ENCODE measurements at places on chromosomes 2 and 18. TPM values are rescaled to one million over a fixed set of nuclear protein-coding genes. Genes with fewer than 3 reads are reported as not detected.

GRCh38 chr18:2606335-2606734, 35.0 kb downstream of the NDC80 start:
- DNase-seq = no peak

- no peak for DNase-seq
Observed at GRCh38 chr2:61499060-61499459, 28.2 kb upstream of the USP34 start.

GRCh38 chr2:239657992-239658391, 257.2 kb upstream of the HDAC4 start:
- DNase-seq = no peak

DNA sequence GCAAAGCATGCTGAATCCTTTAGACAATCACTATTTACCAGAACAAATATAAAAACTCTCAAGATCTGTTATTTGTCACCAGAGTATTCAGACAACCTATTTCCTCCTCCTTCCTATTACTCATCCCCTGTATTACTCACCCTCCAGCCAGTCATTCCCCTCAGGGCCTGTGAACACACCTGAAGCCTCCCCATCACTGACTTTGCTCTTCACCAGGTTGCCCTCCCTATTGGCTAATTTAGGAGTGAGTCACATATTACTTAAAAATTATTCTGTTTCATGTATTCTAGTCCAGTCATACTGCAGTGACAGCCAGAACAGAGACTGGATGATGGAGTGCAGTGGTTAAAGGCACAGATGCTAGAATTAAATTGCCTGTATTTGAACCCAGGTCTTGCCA, 3.7 kb upstream of the ATG16L1 start:
- no peak for DNase-seq

Gene NPPC
- total RNA-seq = not detected

Gene PID1
- total RNA-seq = 0.27 TPM

GRCh38 chr18:42534313-42534712, 579.3 kb downstream of the PIK3C3 start:
- no peak for DNase-seq

DNA sequence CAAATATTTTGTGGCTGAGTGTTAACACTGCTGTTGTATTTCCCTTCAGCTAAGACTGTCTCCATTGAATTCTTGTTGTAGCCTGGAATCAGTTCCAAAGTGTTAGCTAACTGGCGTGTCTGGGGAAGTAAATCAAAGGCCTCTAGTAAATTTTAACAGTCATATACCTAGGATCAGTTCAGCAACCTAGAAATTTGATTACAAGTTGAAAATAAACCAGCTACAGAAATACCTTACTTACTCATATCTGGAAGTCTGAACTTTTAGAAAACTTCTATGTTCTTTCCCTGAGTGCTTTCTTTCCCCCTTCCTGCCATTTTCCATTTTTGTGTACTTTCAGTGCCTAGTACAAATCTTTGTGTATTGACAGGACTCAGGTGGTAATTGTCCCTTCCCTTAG, 396.7 kb upstream of the DCC start:
- DNase-seq = no peak

Gene TNS1
- 7.7 TPM for total RNA-seq

Gene ABCG8
- total RNA-seq = not detected

GRCh38 chr2:8548065-8548618, 133.7 kb upstream of the ID2 start:
- DNase-seq = no peak

DNA sequence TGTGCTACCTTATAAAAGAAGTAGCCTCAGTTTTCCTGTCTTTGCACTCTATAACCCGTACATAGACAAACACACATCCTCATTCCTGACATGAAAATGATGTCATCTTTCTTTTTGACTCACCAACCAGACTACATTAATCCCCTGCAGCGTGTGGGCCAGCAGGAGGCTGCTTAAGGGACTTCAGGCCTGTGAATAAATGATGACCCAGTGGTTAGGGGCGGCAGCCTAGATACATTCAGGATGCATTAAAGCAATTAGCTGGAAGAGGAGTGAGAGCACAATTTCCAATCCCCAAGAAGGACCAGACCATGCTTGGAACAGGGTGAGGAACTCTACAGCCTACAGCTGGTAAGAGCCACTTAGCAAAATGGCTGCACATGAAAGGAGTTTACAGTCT, 57.3 kb upstream of the KLF7 start:
- no peak for DNase-seq

Gene FTCDNL1
- total RNA-seq = 1.2 TPM

GRCh38 chr2:128661311-128661710, 342.6 kb upstream of the HS6ST1 start:
- no peak for DNase-seq

- no peak for DNase-seq
Observed at GRCh38 chr18:24459772-24460171, 665 bp upstream of the HRH4 start.

- no peak for DNase-seq
Observed at GRCh38 chr18:70416496-70416895, 127.7 kb downstream of the SOCS6 start.

DNA sequence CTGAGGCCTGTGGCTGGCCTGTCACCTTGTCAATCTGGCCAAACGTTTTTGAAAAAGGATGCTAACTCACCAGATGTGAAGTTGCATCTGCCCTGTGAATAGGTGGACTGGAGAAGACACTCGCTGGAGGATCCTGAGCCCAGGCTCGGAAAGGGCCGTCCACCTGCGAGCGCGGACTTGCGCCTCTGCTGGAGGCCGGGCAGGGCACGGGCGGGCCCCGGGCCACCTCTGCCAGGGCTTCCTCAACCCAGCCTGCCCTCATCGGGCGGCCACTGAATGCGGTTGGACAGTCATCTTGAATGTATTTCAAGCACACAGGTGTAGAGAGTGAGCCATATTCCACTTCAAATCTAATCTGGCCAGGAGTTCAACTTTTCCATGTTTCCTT, 83.9 kb downstream of the FAM210A start:
- no peak for DNase-seq

Gene GPAT2
- total RNA-seq = not detected

DNA sequence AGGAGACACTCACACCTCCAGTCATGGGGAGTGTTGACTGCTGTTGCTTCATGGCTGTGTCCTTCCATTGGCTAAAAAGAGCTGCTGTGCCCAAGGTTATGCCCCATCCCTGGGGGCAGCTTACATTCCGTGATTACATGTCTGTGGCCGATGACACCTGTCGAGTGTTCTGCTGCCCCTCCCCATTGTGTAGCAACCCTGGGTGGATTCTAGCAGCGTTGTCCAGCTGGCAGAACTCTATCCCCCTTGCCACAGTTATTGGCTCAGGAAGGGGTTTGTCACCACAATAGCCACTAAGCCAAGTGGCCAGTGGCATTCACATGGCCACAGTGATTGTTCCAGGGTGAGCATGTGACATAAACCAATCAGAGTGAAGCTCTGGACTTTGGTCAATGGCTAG, 11.6 kb upstream of the PDIA6 start:
- DNase-seq = no peak

Gene CFC1
- total RNA-seq = 27.7 TPM

- DNase-seq = no peak
Observed at GRCh38 chr2:44126106-44126797, 42.4 kb upstream of the PPM1B start.

GRCh38 chr2:39020383-39020782, 100.5 kb downstream of the SOS1 start:
- DNase-seq = no peak

DNA sequence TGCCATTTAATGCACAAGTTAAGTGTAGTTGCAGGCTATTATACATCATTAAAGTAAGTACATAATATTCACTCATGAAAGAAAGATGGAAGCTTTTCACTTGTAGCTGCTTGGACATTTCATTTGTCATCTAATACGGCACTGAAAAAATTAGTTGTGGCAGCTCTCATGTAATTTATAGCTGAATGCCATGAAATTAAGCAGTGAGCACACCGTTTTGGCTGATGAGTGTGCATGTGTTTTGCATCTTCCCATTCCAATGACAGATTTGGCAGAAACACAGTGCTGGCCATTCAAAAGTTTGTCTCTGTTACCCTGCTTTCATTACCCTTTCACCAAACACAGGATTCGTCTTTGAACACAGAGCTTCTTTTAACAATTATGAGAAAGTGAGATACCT, 174.0 kb downstream of the PTGR3 start:
- no peak for DNase-seq

GRCh38 chr2:238695538-238695937, 152.3 kb upstream of the TWIST2 start:
- no peak for DNase-seq

DNA sequence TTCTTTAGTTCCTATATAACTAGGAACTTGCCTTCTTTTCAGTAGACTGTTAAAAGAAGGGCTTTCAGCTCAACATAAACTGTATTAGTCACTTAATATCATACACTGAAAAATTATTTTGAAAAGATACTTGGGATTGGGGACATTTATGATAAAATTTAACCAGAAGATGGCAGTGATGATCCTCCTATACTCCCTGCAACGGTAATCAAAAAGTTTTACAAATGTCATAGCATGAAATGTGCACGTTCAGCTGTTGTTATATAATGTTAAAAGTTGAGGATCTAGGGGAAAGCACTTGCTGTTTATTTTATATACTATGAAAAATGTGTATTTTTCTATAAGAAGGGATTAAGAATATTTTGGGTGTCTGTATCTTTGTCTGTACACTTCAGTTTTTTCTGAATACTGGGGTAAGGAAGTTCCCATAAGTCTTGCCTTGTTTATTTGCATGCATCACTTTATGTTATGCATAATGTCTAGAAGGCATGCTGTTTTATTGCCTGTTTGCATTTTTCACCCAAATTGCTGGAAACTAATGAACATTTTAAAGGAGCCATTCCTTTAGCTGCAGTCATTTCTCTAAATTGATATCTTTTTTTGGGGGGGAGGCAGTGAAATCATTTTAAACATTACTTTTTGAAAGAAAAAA, 19.0 kb downstream of the DYNC1I2 start:
- no peak for DNase-seq

DNA sequence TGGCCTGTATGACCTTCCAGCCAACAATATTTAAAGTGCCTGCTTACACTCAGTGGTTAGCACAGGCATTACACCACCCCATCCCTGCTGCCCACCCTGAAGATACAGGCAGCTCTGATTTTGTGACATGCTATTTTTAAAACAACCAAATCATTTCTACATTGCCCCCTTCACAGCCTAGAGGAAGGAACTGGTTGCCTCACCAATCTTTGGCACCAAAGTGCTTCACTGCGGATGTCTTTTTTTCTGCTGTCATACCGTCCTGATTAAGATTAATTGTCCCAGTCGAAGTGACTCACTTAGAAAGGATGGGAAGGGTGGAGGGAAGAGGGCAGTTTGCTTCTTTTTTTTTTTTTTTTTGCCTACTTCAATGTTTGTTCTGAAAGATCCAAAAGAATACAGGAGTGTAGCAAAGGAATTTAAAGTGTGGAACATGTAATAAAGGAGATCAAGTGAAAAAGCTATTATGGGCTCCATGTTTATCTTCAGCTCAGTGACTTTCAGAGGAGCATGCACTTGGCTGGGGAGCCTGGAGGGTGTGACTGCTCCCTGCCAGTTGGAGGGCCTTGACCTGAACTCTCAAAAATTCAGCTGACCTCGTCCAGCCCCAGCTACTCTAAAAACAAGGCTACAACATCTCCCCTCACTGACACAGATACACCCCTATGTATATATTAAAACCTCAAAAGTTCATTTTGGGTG, 501.1 kb upstream of the TNP1 start:
- DNase-seq = no peak

DNA sequence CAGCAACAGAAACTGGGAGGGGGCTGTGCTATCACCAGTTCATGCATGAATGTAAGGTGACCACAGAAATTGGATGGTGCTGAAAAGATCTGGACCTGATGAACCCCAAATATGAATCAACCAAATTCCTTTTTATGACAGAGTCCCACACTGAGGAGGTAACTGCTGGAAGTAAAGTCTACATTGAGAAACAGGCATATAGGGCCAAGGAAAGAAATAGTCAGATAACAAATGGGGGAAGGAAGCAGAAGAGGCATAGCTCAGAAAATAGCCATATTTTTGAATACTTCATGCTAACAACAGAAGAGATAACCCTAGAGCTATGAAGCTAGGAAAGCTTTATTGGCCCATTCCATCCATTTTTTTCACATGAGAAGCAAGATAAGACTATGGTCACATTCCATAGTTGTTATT, 25.8 kb downstream of the ZC3H6 start:
- DNase-seq = no peak

DNA sequence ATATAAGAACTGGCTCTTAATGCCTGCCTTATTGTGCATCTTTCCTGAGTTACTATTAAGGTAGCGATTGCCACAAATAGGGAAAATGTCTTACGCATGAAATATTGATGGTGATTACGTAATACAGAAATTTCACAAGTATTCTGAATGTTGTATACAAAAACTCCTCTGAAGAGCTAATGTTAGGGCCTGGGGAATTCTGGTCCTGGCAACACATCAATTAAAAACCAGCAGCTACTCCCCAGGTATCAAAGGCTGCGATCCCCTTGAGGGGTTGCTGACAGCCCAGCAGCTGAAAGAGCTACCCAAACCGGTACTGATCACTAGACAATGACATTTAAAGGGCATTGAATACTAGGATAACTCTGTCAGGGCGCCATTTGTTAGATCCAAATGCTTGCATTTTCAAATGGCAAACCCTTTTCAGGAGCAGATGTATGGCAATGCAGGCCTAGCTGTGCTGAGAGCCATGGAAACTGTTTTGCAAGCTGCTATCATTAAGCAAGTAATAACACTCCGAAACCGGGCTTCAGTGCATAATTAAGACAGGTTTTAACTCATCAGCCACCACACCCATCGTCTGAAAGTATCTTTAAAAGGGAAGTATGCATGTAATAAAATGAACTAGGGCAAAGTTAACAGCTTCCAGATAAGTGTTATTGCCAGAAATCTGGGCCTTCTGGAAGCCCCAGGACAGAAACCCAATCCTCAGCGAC, 78.4 kb downstream of the CLHC1 start:
- no peak for DNase-seq

Gene ZNF532
- total RNA-seq = 184 TPM

DNA sequence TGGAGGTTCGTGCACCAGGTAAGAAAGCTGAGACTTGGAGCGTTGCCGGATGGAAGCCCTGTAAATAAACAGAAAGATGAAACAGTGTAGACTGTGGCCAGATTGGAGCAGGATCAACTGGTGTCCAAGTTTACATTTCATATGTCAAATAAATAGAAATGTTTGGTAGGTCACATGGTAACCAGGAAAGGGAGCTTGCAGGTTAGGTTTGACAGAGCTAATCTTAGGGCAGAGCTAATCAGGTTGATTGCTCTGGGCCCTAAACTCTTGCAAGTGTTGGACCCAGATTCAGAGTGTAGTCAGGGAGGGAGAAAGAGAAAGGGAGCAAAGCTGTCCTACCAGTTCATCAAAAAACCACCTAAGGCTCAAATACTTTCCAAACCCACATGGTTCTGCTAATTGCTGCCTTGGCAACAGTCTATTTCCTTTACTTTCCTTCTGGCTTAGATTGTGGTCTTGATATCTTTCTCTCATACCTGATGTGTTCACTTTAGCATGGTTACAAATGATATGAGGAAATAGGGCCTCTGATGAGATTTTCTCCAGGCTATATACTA, 63.2 kb downstream of the G6PC2 start:
- DNase-seq = no peak

- DNase-seq = no peak
Observed at GRCh38 chr18:43830947-43831346, 553.7 kb upstream of the SYT4 start.
